Activated CD4-positive, CD25-positive, alpha-beta regulatory T cell (primary cell): ENCODE measurements at places on chromosomes 7 and 10.

DNA sequence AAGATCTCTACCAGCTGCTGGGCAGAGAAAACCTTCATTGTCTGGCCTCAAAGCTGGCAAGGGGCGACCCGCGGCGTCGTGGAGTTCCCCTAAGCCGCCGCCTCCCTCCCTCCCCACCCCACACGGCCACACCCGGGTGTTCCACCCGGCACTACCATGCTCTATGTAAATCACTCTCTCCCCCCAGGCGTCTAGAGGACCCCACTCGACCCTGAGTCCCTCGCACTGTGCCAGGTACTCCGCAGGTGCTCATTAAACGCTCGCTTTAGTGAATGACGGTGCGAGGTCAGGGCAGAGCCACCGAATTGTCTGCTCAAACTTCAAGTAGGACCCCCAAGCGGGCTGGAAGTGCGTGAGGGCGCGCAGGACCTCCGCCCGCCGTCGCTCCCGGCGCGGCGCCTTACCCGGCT is 628 bp downstream of the PARP12 start:
- DNase-seq = peak; percentile 17

- no peak for DNase-seq
These were observed 192.2 kb upstream of the TBX20 start for GRCh38 chr7:35446091-35446490.

DNA sequence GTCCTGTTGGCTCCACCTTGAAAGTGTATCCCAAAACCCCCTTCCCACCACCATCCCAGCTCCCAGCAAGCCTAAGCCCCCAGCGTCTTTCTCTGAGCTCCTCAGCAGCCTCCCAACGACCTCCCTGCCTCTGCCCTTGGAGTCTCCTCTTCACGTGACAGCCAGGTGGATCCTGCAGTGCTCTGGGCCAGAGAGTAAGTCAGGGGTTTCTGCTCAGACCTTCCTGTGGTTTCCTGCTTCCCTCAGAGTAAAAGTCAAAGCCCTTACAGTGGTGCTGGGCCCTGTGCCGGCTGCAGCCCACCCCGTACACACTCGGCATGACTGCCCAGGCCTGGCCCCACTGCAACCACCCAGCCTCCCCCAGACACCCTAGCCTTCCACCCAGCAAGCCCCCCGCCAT is 51.9 kb downstream of the OAT start:
- DNase-seq = no peak

GRCh38 chr7:106795877-106796231 is 69.2 kb upstream of the PIK3CG start:
- DNase-seq = no peak

DNA sequence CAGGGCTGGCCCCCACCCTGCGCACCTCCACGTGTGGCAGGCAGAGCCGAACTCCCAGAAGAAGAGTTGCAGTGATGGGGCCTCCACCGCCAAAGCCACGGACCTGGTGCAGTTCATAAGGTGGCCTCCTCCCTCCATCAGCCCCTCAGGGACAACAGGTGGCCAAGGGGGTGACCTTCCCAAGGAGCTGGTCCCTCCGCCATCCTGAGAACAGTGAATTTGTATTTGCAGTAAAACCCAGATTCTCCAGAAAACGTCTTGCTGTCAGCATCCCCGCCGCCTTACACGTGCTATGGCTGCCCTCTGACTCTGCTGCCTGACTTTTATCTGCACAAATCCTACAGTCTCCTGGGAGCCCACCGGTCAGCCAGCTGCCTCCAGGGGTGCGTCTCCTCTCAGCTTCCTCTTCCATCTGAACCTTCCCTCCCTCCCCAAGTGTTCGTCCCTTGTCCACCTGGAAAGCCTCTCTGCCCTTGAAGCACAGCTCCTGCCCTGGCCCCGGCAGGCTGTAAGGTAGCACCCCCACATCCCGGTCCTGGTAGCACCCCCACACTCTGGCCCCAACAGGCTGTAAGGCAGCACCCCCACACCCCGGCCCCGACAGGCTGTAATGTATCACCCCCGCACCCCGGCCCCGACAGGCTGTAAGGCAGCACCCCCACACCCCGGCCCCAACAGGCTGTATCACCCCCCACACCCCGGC is 311.8 kb downstream of the PTPRN2 start:
- no peak for DNase-seq

DNA sequence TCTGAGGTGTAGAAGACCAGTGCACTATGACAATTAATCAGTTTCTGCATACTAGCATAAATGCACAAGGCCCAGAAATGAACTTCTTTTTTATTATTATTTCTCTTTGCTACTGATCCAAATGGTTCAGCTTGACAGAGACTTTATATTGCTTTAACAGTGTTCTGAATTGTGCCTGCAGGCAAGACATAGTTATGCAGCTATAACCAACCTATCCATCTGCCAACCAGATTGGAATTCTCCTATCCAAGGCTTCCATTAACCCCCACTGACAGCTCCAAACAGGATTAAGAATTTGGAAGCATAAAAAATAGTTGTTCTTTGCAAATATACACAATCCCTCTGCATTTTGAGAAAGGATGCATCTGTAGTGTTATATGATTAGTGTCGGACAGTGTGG is 98.2 kb downstream of the BTRC start:
- no peak for DNase-seq

DNA sequence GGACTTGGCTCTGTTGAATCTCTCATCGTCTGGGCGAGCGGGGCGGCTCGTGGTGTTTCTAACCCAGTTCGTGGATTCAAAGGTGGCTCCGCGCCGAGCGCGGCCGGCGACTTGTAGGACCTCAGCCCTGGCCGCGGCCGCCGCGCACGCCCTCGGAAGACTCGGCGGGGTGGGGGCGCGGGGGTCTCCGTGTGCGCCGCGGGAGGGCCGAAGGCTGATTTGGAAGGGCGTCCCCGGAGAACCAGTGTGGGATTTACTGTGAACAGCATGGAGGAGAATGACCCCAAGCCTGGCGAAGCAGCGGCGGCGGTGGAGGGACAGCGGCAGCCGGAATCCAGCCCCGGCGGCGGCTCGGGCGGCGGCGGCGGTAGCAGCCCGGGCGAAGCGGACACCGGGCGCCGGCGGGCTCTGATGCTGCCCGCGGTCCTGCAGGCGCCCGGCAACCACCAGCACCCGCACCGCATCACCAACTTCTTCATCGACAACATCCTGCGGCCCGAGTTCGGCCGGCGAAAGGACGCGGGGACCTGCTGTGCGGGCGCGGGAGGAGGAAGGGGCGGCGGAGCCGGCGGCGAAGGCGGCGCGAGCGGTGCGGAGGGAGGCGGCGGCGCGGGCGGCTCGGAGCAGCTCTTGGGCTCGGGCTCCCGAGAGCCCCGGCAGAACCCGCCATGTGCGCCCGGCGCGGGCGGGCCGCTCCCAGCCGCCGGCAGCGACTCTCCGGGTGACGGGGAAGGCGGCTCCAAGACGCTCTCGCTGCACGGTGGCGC is at the start of gene EN2:
Gene EN2 (plus strand): TSS at position 19 of the 767 bp plus-strand sequence. CDS start 249 bp downstream, at position 268.
- DNase-seq = no peak

DNA sequence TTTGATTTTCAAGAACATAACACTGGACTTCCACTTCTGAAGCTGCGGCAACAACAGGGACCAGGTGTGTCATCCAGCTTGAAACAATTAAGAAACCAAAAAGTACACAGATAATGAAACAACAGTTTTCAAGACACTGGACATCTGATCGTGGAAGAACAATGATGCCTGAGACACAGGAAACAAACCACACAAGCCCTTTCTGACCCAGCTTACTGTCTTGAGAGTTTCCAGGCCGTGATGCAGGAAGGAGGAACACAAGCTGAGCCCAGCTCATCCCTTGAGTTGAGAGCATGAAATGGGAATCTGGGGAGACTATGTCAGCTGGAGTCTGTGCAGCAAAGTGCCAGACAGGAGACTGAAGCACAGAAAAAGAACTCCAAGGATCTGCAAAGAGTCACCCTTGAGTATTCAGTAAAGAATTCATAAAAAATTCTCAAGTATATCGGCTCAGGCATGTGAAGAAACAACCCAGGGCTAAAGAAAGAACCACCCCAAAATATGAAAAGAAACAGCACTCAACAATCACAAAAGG is 91.6 kb downstream of the RNF32 start:
- DNase-seq = no peak

GRCh38 chr7:136958016-136958415 is 89.6 kb downstream of the CHRM2 start:
- no peak for DNase-seq

- DNase-seq = no peak
These were observed 123.9 kb upstream of the PPIF start for GRCh38 chr10:79223091-79224048.

DNA sequence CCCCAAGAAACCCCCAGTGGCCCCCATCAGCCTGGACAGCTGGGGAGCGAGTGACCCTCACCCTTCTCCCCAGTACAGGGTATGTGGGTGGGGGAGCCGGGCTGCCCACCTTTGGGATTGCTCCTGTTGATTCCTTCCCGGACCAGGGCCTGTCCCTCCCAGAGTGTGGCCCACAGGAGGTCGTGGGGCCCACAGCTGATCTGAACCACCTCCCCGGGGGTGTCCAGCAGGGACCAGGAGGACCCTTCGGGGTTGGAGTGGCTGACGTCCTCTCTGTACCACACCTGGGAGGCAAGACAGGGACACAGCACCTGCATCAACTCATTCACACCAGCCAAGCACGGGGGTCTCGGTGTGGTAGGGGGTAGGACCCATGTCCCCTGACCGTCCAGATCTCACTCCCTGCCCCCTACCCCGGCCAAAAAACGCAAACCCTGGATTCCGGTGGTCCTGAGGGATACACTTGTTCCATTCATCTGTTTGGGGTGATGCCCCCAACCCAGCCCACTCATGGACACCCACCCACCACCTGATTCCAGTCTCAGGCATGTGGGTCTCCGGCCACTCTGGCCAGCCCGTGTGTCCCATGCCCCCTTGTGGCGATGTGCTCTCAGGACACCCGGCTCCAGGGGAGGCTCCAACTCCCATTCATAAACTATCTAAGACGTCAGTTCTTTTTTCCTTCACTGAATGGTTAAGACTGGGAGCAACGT is 10.9 kb downstream of the TECPR1 start:
- no peak for DNase-seq

DNA sequence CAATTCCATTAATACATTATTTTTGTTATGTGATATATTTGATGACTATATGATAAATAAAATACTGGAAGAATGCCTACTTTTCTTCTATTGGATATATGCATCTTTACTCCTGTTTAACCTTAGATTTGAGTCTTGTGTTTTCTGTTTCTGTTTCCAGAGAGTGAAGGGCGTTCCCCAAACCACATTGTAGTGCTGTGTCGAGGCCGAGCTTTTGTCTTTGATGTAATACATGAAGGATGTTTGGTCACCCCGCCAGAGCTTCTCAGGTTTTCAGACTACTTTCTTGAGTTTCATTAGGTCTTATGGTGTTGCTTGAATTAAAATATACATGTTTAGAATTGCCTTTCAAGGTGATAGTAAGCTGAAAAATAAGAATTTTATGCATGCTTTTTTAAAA is 23.8 kb downstream of the CROT start:
- DNase-seq = no peak

DNA sequence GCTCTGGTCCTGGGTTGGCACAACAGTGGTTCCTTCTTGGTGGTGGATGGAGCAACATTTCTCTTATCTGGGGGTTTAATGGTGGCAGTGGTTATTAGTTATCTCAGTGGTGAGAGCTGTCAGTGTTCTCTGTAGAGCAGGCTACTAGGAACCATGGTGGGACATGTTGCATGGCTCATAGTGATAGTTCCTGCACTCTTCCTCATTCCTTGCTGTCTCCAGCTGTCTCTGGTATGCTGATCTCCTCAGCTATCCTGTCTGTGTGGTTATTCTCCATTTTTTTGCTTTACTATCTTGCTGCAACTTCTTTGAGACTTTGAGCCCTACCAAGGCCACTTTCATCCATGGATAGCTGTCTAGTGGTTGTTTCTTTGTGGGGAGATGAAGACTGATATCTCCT is 44.0 kb downstream of the CCDC7 start:
- no peak for DNase-seq

DNA sequence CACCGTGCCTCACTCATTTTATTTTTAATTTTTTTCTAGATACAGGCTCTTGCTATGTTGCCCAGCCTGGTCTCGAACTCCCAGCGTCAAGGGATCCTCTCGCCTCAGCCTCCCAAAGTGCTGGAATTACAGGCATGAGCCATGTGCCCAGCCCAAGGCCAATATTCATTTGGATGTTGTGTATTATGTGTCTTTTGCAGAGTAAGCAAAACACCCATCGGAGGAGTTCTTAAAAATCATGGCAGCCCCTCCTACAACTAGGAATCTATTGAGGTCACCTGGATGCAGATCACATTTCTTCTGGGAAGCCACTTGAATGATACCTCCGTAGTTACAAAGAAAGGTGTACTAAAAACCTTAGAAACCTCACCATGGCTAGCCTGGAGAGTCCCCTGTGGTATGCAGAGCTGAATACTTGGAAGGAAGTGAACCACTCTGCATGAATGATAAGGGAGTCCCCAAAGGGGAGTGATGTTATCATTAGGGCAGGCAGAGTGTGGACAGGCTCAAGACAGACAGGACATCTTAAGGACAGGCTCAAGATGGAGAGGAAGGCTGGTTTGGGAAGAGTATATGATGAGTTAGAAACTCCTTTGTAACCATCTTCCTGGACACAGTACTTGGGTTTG is 185.7 kb downstream of the TAX1BP1 start:
- DNase-seq = no peak

- DNase-seq = no peak
These were observed 156.4 kb downstream of the PRPF18 start for GRCh38 chr10:13743101-13743693.

- DNase-seq = no peak
These were observed 40.3 kb upstream of the GNAT3 start for GRCh38 chr7:80552031-80552694.

GRCh38 chr7:90621125-90621746 is 25.1 kb downstream of the CDK14 start:
- no peak for DNase-seq

DNA sequence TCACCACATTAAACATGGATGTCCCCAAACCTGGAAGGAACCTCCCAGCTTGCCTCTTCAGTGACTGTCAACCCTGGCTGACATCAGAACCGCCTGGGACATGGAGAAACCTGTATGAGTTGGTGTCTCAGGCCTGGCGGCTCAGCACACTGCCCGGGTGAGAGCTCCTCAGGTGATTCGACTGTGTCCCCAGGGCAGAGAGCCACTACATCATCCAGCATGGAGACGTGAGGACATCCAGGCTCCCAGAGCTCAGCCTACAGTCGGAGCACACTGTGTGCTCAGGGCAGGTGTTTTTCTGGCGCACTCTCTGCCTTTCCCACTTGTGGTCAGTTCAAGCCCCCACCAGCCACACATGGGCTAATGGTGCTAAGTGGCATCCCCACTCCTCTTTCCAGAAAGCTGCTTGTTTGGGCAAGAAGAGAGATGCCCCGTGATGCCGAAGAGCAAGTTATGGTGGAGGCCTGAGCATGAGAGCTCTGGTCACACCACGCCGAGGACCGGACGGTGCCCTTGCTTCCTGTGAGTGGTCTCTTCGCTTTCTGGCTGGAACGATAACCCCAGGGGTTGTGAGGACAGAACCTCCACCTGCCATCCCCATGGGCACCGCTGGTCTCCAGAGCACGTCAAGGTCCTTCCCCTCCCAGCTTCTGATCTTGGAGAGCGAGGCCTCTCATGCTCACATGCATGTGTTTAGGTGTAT is 38.5 kb downstream of the AMZ1 start:
- no peak for DNase-seq

DNA sequence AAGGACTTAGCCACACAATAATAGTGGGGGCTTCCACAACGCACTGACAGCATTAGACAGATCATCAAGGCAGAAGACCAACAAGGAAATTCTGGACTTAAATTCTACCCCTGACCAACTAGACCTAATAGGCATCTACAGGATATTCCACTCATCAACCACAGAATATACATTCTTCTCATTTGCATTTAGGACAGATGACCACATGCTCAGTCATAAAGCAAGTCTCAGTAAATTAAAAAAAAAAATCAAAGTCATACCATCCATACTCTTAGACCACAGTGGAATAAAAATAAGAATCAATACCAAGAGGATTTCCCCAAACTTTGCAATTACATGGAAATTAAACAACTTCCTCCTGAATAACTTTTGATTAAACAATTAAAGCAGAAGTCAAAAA is 155.9 kb downstream of the CDK14 start:
- no peak for DNase-seq
